ENCODE measurements at places on chromosomes 1 and 21. TPM values are rescaled to one million over a fixed set of nuclear protein-coding genes. Genes with fewer than 3 reads are reported as not detected.

Gene AMY2A
- not detected for total RNA-seq

Gene TMPRSS2
- 10.2 TPM for total RNA-seq

Gene CBR3
- 2.4 TPM for total RNA-seq

Gene PLA2G2D
- not detected for total RNA-seq

Gene S100A2
- total RNA-seq = 0.92 TPM

Gene UBR4
- total RNA-seq = 131 TPM

Gene FCAMR
- not detected for total RNA-seq

Gene CCDC27
- not detected for total RNA-seq

Gene TSPEAR
- 1.3 TPM for total RNA-seq

Gene PLA2G2F
- not detected for total RNA-seq

Gene ELF3
- total RNA-seq = 9.1 TPM

Gene VSIG8
- total RNA-seq = not detected

Gene CACNA1S
- 0.04 TPM for total RNA-seq

Gene BSND
- total RNA-seq = 0.17 TPM

Gene SETDB1
- 62.1 TPM for total RNA-seq

Gene SPRR2A
- total RNA-seq = not detected

Gene KLF17
- 0.09 TPM for total RNA-seq

Gene FAM167B
- 2.1 TPM for total RNA-seq

Gene PDE9A
- 28.2 TPM for total RNA-seq

Gene PRKCZ
- total RNA-seq = 48.4 TPM

Gene HTR6
- total RNA-seq = 0.29 TPM

Gene S1PR1
- total RNA-seq = 0.26 TPM

Gene YBX1
- total RNA-seq = 1,029 TPM

Measured in H9 (cell line).